ENCODE measurements at places on chromosomes 2 and 18.
A peak's percentile ranks its signal among the peaks of the same experiment; 100 is the strongest.

DNA sequence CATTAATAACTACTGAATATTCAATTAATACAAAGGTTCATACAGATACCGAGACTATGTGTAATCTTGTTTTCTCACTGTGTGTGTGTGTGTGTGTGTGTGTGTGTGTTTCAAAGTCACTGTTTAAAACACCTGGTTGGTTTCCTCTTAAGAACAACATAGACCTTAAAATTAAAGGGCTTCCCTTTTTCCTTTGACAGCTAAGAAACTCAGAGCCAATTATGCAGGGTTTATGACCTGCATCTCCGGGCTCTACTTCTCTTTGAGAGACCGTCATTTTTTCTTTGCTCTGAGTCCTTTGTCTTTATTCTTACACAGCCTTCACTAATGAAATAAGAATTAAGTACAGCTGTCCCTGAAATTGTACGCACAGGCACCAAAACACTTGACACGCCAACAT lies 145.6 kb downstream of the HDAC4 start:
- no peak for DNase-seq

GRCh38 chr2:27857417-27858172 lies 32.6 kb downstream of the RBKS start:
- DNase-seq: peak; percentile 62

GRCh38 chr18:44897816-44898215 lies 217.1 kb downstream of the SETBP1 start:
- no peak for DNase-seq

DNA sequence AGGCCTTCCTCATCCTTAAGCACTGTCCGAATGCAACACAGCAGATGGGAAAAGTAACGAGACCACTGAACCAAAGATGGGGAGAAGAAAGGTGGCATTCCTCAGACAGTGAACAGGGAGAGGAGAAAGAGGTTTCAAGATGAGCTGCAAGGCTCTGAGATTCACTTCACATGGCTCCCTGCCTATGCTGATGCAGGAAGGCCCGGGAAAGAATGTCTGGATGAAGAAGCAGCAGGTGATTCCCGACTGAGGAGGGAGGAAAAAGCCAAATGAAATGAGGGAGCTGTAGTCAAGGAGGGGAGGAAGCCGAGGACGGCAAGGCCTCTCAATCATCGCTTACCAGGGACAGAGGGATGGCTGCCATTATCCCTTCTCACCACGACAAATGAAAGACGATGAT lies 98.5 kb upstream of the BOD1L2 start:
- no peak for DNase-seq

- DNase-seq: no peak
Observed at GRCh38 chr2:102977426-102978090, 215.7 kb downstream of the TMEM182 start.

GRCh38 chr2:127407091-127407490 lies 11.1 kb upstream of the PROC start:
- no peak for DNase-seq

DNA sequence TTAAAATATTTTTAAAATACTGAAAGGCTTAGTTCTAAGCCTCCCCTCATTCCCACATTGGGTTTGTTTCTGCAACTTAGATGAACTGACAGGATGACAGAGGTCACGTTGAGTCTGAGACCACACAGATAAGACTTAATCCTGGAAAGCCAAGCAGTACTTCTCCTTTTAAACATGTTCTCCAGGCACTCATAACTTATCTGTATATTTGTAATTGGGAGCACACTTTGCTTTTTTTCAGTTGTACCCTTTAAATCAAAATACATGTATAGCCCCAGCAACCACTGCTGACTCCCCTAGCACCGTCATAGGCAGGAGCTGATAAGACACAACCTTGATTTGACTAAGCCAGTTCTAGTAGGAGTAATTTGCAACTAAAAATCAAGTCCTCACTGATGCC lies 394.8 kb downstream of the PID1 start:
- DNase-seq: no peak

- no peak for DNase-seq
Observed at GRCh38 chr2:207328944-207329386, 163.2 kb upstream of the KLF7 start.

GRCh38 chr18:56787390-56787789 lies 136.2 kb downstream of the WDR7 start:
- no peak for DNase-seq

GRCh38 chr2:18074476-18074875 lies 196.0 kb downstream of the KCNS3 start:
- DNase-seq: peak; percentile 12

DNA sequence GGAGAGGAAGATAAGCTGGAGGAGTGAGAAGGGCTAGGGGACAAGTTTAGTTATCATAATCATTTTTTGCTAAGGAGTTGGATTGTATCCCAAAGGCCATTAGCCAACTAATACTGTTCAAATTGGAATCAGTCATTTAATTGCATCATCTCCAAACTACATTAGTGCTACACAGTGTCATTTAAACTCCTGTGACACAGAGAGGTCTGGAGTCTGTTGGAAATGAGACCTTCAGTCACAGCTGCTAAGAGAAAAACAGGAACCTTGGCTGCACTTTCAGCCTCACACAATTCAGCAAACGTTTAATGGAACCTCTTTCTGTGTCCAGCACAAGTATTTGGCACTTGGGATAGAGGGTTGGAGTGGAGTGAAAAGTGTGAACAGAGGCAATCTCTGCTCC lies 175.5 kb upstream of the MGAT5 start:
- DNase-seq: no peak

- DNase-seq: peak; percentile 11
Observed at GRCh38 chr2:110748489-110748867, 16.1 kb downstream of the ACOXL start.

- DNase-seq: peak; percentile 79
Observed at GRCh38 chr2:171404261-171404660, 29.5 kb downstream of the METTL8 start.

DNA sequence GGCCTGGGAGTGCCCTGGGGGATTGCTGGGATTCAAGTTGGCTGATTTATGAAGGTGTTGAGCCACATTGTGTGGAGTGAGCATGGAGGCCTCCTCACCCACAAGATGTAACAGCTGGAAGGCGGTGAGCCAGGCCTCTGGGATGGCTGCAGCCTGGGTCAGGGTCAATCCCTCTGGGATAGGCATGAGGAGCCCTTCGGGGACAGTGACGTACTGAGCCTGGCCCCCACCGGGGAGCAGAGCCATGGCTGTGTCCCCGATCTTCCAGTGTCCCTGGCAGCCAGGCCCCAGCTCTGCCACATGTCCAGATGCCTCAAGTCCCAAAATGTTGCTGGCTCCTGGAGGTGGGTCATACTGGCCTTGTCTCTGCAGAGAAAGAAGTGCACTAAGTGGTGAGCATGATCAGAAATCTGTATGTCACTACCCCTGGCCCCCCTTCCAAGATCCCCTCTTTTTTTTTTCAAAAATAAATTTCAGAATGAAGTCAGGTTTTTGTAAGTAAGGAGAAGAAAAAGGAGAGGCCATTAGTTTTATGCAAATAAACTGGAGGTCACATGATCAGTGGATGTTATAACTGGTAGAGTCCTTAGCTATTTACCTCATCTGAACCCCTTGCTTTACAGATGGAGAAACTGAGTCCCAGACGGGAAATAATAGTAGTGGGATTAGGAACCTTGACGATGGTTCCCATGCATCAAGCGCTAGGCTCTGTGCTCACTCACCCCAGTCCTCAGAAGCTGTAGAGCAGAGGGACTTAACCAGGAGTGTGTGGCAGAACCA lies 1.7 kb downstream of the TP53I3 start:
- no peak for DNase-seq

DNA sequence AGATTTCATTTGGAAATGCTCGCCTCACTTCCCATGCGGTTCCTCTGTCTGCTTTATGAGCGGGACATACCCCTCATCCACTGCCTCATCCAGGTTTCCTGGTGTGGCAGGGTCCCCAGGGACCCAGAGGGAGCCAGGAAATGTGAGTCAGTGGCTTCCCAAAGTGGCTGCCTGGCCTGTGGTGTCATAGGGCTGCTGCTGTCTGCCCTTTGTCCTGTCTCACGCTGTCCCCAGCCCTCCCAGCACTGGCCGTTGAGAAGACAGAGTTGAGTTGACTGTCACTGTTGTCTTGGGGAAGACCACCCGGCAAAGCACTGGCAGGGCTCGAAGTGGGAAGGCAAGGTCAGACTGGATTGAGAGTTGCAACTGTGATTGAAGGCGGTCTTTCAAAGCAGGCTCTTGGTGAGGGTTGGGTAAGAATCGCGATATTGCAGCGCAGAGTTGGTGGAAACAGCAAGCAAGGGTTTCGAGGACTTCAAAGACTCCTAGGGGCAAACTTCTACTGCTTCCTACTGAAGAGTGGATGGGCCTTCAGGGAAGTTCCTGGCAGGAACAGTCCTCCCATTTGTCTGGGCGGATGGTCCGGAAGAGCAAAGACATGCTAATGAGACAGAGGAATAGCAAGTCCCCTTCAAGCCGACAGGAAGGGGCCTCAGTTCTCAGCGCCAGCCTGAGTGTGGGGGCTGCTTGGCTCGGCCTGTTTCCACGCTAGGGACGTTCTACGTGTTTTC lies 33.9 kb downstream of the RAB31 start:
- DNase-seq: no peak

DNA sequence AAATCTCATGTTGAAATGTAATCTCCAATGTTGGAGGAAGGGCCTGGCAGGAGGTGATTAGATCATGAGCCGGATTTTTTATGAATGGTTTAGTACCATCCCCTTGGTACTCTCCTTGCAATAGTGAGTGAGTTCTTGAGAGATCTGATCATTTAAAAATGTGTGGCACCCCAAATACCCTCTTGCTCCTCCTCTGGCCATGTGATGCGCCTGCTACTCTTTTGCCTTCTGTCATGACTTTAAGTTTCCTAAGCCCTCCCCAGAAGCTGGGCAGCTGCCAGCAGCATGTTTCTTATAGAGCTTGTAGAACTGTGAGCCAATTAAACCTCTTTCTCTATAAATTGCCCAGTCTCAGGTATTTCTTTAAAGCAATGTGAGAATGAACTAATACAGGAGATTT lies 72.6 kb upstream of the FIGN start:
- DNase-seq: no peak

DNA sequence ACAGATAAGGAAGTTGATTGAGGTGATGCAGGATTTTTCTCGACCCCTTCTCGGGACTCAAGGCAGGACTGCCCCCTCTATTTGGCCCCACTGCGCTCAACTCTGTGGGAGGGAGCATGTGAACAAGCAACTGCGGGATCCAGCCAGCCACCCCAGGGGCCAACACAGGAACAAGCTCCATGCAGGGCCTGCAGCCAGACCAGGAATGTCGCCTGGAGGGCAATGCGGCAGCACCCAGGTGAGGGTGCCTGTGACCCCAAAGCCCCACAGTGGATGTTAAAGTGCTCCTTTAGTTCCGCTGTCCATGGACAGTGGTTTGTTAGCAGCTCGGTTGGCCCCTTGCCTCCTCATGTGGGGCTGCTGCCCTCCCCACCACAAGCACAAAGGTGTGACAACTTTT lies 57.1 kb downstream of the HRH4 start:
- no peak for DNase-seq

DNA sequence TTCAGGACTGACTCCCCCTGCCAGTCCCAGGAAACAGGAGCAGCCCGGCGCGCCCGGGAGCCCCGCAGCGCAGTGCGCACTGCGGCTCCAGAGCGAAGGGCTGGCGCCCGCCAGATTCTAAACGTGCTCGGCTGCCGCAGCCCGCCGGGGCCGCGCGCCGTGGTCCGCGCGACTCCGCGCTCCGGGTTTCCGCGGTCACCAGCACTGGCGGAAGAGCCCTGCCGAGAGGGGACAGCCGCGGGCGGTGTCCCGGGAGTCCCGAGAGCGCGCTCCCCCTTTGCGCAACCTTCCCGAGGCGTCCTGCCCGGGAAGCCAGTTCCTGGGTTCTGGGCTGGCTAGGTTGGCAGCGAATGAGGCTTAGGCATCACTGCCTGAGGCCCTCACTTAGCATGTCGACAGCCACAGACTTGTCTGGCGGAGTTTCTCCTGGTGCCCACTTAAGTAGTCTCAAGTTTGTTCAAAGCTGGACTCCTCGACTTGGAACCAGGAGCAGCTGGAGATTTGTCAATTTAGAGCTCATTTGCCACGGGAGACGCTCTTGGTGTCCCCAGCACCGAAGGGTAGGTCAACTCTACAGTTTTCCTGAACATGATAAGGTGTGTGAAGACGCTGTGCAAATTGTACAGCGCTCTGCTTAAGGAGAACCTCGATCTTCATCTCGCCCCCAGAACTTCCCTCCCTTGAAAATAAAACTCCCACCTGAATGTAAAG lies 1.5 kb upstream of the VSNL1 start:
- DNase-seq: peak; percentile 41

DNA sequence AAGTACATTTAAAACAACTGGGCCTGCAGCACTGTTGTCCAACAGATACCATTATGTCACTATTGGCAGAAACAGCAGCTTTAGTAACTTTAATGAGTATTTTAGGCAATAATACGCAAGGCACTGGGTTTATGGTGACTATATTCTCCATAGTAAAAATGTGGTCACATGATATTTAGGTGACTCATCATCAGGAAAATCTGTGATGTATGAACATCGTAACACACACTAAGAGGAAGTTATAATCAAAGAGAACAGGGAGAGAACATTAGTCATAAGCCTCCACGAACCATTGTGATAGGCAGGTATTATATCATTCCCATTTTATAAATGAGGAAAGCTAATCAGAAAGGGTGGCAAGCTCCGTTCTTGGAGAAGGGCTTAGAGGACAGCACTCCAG lies 36.9 kb downstream of the RAPH1 start:
- peak; percentile 89 for DNase-seq

- peak; percentile 59 for DNase-seq
Observed at GRCh38 chr2:143934626-143935481, 585.1 kb downstream of the ZEB2 start.

- DNase-seq: no peak
Observed at GRCh38 chr2:206457188-206457634, 13.9 kb downstream of the ADAM23 start.

GRCh38 chr2:212725180-212725579 lies 186.6 kb upstream of the ERBB4 start:
- no peak for DNase-seq

DNA sequence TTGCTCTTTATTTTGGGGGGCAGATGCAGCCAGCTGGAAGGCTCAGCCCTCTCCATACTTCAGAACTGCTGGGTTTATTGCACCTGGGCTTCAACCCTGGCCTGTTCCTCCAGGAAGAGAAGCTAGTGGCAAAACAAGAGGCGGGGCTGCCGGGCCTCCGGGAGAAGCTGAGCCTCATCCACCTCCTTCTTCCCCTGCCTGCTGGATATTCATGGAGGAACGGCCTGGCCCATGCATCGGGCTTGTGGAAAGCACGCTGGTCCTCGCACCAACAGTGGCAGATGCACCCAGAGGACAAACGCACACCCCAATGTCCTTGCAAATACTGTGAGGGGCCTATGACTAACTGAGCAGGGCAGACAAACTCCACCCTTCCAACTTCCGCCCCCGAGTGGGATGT lies 30.6 kb downstream of the FAM178B start:
- DNase-seq: no peak
